ENCODE measurements at places on chromosomes 2 and 18. TPM values are rescaled to one million over a fixed set of nuclear protein-coding genes. Genes with fewer than 3 reads are reported as not detected.

- no peak for DNase-seq
These were observed 59.8 kb downstream of the EPAS1 start for GRCh38 chr2:46356991-46357390.

DNA sequence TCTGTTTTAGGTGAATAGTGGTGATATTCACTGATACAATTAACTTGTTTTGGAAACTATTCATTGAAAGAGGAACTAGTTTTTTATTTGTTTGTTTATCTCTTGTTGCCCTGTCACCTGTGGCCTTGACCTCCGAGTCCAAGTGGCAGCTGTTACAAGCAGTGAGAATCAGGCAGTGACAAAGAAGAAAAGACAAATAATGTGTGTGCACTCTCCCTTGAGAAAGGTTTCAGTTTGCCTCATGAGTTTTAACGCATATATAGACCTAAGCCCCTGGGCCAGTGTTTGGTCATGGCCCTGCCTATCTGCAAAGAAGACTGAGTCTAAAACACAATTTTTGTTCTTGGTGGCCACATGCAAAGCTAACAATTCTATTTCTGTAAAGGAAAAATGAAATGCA lies 15.3 kb downstream of the KYNU start:
- DNase-seq: no peak

DNA sequence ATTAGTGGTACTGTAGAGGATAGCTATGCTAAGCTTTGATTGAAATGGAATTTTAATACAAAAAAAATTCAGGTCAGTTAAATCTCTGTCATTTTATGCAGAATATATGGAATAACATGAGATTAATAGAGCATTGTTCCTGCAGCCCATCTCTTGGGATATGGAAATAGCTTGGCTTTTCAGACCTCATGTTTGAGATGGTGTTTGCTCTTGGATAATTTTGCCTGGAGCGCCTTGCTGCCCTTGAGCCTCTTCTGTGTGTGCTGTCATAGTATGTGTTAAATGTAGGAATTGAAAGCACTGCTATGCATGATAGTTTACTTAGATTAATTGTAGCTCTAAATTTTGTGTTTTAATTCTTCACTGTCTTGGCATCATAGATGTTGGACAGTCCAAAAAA lies 27.7 kb downstream of the GALNT1 start:
- DNase-seq: no peak

- no peak for DNase-seq
These were observed 856.3 kb downstream of the SUCLG1 start for GRCh38 chr2:83602753-83603152.

DNA sequence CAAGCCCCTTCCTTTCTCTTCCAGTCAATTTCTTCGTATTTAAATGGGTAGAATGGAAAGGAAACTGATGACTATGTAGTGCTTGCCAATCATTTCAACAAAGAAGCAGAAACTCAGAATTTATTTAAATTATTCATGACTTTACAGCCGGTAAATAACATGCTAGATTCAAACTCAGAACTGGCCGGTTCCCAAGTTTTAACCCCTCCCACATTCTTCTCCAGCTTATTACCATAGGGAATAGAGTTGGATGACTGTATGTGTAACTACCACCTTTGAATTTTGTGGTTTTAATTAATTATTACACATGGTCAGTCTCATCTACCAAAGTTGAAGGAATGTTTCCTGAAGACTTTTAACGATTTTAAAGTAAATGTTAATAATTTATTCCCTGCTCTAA lies 819.3 kb upstream of the LRATD1 start:
- no peak for DNase-seq

- DNase-seq: peak; percentile 23
These were observed 1531.9 kb upstream of the ACVR2A start for GRCh38 chr2:146312899-146313298.

DNA sequence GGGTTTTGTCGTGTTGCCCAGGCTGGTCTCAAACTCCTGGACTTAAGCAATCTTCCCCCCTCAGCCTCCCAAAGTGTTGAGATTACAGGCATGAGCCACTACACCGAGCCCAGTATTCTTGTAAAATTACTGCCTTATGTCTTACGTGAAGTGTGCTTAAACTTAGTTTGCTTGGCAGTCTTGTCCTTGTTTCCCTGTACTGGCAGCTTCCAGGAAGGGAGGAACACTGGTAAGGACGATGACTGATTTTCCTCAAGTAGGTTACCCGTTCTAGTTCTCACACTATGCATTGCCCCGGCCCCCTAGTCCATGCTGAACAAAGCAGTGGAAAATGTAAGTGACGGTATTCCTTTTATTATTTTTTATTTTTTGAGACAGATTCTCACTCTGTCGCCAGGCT lies 19.7 kb upstream of the GATA6 start:
- no peak for DNase-seq

DNA sequence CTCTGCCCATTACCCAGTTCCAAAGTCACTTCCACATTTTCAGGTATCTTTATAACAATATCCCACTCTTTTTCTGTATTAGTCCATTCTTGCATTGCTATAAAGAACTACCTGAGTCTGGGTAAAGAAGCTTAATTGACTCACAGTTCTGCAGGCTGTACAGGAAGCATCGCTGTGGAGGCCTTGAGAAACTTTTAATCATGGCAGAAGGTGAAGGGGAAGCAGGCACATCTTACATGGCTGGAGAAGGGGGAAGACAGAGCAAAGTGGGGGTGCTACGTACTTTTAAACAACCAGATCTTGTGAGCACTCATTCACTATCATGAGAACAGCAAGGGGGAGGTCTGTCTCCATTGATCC lies 85.4 kb upstream of the MAP4K3 start:
- DNase-seq: no peak

The FN1 gene
- total RNA-seq: 3,312 TPM
